ENCODE measurements at places on chromosomes 6 and 20. TPM values are rescaled to one million over a fixed set of nuclear protein-coding genes. Genes with fewer than 3 reads are reported as not detected.

The ZC2HC1B gene
- total RNA-seq = not detected

The ZNF334 gene
- total RNA-seq = not detected

The TPX2 gene
- total RNA-seq = 45.3 TPM

The MEI4 gene
- not detected for total RNA-seq

The SMOC2 gene
- not detected for total RNA-seq

The SLC9A8 gene
- 16.5 TPM for total RNA-seq

The MPIG6B gene
- not detected for total RNA-seq

The DUSP15 gene
- total RNA-seq = not detected

The ZBTB12 gene
- 4.0 TPM for total RNA-seq

The TRIM31 gene
- total RNA-seq = not detected

The CTAGE9 gene
- not detected for total RNA-seq

The TFAP2D gene
- total RNA-seq = not detected

The PLCB4 gene
- 0.22 TPM for total RNA-seq

The HSD17B8 gene
- total RNA-seq = 26.6 TPM

The GMEB2 gene
- 14.9 TPM for total RNA-seq

The SLC35F1 gene
- total RNA-seq = not detected

The CABLES2 gene
- total RNA-seq = 1.5 TPM

The GCNT2 gene
- 0.63 TPM for total RNA-seq

The CPXM1 gene
- total RNA-seq = not detected

The PNPLA1 gene
- not detected for total RNA-seq

The BFSP1 gene
- total RNA-seq = 3.5 TPM

The BTNL2 gene
- total RNA-seq = not detected

The NRSN2 gene
- 8.4 TPM for total RNA-seq

The BPIFB2 gene
- total RNA-seq = not detected

The SMPDL3A gene
- 3.5 TPM for total RNA-seq

The HLA-G gene
- not detected for total RNA-seq

The MEP1A gene
- not detected for total RNA-seq

The ERVFRD-1 gene
- total RNA-seq = not detected

The HBS1L gene
- total RNA-seq = 97.0 TPM

The SH3BGRL2 gene
- 8.8 TPM for total RNA-seq

The SLC22A2 gene
- total RNA-seq = not detected

The COL12A1 gene
- total RNA-seq = 110 TPM

The TBX18 gene
- 0.39 TPM for total RNA-seq

The ADGB gene
- not detected for total RNA-seq

The TMC2 gene
- not detected for total RNA-seq

The EPPIN gene
- total RNA-seq = not detected

The DOP1A gene
- total RNA-seq = 25.8 TPM

The CCDC170 gene
- total RNA-seq = not detected

The MCCD1 gene
- not detected for total RNA-seq

The LY6G6D gene
- not detected for total RNA-seq

The RSPH9 gene
- total RNA-seq = not detected

The AIF1 gene
- not detected for total RNA-seq

The MARCKS gene
- 39.3 TPM for total RNA-seq

The NKX2-2 gene
- not detected for total RNA-seq

The REM1 gene
- not detected for total RNA-seq

The GDAP1L1 gene
- total RNA-seq = 0.37 TPM

The MYBL2 gene
- total RNA-seq = 16.4 TPM

The INSM1 gene
- not detected for total RNA-seq

The CHRNA4 gene
- not detected for total RNA-seq

The NR2E1 gene
- total RNA-seq = not detected

All from MCF 10A (cell line).